ENCODE measurements at places on chromosomes 6 and 20.

DNA sequence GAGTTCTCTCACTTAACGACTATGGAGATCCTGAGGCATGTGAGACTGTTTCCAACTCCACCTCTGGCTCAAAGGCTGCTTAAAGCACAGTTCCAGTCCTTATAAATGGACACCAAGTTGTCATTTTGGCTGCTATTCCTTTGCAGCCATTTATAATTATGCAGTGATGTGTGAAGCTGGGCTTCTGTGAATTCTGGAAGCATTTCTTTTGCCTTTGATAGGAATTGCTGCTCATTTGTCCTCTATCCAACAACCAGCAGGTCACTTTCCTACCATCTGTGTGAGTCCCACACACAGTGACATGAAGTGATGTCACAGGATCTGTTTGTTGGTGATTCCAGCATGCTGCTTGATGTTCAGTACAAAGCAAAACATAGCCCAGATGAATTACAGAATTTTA lies 28.5 kb upstream of the EFHC1 start:
- no peak for DNase-seq

GRCh38 chr6:70124882-70125545 lies 177.9 kb downstream of the COL9A1 start:
- no peak for DNase-seq

DNA sequence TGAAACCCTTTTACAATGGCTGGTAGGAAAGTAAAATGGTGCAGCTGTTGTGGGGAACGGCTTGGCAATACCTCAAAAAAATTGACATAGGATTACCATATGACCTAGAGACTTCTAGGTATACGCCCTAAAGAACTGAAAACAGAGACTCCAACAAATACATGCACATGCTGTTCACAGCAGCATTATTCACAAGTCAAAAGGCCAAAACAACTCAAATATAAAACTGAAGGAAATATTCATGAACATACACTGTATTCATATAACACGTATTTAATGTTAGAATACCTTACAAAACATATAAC lies 74.6 kb downstream of the FOXA2 start:
- no peak for DNase-seq

DNA sequence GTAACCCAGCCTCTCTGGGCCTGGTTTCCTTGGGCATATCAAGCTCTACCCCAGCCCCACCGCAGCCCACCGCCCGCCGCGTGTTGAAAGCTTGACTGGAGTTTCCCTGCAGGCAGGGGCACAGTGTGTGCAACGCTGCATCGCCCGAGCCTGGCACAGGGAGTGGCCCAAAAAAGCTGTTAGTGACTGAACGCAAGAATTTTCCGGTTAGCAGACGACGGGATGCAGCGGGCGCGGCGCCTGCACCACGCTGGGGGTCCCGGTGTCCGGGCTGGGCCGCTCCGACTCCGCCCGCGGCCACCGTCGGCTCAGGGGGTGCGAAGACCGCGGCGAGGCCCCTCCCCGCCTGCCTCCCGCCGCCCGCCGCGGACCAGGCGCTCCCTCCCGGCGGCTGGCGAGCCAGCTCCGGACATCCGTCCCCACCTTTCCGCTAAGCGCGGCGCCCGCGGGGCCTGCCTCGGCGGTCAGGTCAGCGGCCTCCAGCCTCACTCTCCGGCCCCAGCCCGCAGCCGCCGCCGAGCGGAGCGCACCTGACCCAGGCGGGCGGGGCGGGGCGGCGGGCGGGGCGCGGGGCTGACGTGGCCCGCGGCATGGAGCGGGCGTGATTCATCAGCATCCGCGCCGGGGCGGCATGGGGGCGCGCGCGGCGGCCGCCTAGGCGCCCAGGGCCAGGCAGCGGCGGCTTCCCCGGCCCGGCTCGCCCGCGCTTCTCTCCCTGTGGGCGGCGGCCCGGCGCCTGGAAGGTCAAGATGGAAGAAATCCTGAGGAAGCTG lies at the start of gene ARFGEF3:
Gene ARFGEF3 (plus strand): TSS at position 602 of the 773 bp plus-strand sequence. CDS start 148 bp downstream, at position 750.
- peak; percentile 8 for DNase-seq

DNA sequence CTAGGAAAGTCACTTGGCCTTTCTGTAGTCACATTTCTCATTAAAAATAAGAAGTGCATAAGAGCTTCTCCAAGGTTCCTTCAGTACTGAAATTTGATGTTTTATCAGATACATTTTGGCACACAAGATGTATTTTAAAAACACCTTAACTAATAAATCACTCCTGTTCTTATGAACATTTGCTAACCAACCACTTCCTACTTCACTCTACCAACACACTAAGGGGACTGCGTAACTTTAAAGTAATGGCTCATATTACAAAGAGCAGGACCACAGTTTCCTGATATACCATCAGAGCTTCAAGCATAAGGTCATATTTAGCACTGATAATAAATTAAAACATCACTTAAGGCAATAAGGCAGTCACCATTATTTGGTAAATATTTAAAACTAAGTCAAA lies 104.4 kb downstream of the RALGAPA2 start:
- DNase-seq = no peak

DNA sequence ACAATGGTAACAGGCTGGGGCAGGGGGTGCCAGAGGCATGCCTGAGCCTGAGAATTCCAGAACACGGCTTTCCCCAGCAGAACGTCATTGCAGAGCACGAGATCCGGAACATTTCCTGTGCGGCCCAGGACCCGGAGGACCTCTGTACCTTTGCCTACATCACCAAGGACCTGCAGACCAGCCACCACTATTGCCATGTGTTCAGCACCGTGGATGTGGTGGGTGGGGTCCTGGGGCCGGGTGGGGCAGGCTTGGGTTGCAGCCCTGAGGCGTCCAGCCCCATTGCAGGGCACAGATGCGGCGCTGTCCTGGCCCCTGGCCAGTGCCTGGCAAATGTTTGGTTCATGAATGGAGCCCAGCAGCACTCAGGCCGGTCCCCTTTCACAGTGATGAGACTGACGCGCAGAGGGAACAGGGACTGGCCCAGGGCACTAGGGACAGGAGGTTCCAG lies 57.1 kb downstream of the TCP11 start:
- no peak for DNase-seq

DNA sequence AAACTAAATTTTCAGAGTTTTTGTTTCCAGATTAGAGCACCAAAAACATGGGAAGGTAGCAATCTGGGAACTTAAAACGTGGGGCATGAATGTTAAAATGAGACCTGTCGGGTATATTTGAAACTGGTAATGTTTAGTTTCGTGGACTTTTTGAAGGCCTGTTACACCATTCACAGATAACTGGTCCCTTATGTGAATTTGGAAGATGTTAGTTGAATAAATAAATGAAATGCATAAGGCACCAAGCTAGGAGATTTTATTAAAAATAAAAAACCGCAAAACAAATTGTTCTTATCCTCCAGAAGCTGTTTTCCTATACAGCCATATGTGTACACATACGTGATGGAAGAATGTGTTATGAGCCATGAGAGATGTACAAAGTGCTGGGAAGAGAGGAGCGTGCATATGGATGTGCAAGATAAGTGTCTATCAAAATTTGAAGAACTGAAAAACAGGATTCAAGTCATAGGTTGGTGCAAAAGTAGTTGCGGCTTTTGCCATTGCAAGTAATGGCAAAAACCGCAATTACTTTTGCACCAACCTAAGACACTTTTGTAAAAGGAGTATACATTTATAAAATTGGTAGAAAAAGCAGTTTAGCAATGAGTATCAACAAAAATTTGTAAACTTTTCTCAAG lies 700 bp upstream of the MCUR1 start:
- DNase-seq = no peak

DNA sequence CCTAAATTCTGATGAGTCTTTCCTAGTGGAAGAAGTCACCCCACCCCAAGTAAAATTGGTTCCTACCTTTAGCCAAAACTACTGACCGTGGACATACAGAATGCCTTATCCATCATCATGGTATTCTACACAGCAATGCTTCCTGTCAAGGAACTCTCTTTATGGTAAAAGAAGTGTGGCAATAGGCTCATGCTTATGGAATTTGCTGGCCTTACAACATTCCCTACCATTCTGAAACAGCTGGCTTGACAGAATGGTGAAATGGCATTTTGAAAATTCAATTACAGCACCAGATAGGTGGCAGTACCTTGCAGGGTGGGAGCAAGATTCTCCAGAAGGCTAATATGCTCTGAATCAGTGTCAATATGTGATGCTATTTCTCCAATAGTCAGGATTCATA lies 41.8 kb upstream of the BACH2 start:
- no peak for DNase-seq

GRCh38 chr6:156348849-156349248 lies 428.3 kb upstream of the ARID1B start:
- no peak for DNase-seq

DNA sequence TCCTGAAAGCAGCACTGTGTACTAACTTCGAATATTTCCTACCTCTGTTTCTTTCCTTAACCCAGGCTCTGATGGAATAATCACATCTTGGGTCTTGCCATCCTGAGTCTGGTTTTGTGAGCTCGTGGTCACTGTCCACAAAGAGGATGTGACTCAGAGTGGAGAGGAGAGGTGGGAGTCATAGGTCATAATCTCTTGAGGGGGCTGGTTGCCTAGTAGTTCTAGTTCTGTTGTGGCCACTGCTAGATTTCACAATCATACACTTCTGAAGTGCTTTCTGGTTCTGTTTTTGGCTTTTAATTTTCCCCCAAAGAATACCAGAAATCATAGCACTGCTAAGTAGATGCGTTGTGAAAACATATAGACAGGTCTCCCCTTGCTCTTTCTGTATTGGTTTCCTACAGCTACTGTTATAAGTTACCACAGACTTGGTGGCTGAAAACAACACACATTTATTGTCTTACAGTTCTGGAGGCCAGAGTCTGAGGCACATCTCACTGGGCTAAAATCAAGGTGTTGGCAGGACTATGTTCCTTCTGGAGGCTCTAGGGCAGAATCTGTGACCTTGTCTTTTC lies 102.8 kb downstream of the NRSN1 start:
- DNase-seq = no peak

- no peak for DNase-seq
Measured at GRCh38 chr20:7375905-7376304, 564.4 kb downstream of the HAO1 start.

DNA sequence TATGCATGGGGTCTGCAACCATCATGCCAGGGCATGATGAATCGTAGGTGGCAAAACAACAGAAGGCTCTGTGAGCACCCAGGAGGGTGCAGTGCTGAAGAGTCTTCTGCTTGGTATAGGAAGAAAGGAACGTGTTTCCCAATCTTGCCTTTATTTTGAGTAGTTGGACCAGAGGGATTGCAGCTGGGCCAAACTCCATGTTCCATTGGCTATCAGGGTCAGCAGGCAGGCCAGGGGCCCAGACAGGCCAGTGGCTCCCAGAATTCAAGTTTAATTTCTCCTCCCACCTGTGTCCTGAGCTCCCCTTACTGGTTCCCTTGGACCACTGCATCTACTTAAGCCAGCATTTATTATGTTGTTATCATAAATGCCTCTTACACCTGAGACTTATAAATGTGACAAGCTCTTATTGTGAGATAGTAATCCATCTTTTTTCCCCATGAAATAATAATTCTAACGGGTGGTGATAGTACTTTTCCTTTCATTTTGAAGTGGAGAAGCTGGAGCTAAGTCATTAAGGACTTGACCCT lies 918 bp upstream of the TRIM38 start:
- DNase-seq = no peak

- no peak for DNase-seq
Measured at GRCh38 chr6:163735076-163735475, 320.6 kb downstream of the QKI start.

GRCh38 chr20:15320941-15321340 lies 983.5 kb upstream of the FLRT3 start:
- DNase-seq = no peak

Measured in stimulated activated CD4-positive, alpha-beta T cell treated with anti-CD3 and anti-CD28 coated beads, Interleukin-1b, Interleukin-23, amount 100 ng/mL, for 1 hour (primary cell).